Right lung (tissue), 10 donors: ENCODE measurements at places on chromosomes 1 and 21. TPM values are rescaled to one million over a fixed set of nuclear protein-coding genes. Genes with fewer than 3 reads are reported as not detected.

Gene PLA2G2F
- not detected for polyA plus RNA-seq

Gene HSD3B1
- polyA plus RNA-seq: 0.40 TPM

Gene ZNF683
- 0.25 TPM for polyA plus RNA-seq

Gene GPR37L1
- polyA plus RNA-seq: 0.06 TPM

Gene PLA2G2D
- polyA plus RNA-seq: 0.10 TPM

Gene BSND
- polyA plus RNA-seq: 0.13 TPM

GRCh38 chr1:3746389-3746829, 5.8 kb upstream of the CCDC27 start:
- no peak for DNase-seq

DNA sequence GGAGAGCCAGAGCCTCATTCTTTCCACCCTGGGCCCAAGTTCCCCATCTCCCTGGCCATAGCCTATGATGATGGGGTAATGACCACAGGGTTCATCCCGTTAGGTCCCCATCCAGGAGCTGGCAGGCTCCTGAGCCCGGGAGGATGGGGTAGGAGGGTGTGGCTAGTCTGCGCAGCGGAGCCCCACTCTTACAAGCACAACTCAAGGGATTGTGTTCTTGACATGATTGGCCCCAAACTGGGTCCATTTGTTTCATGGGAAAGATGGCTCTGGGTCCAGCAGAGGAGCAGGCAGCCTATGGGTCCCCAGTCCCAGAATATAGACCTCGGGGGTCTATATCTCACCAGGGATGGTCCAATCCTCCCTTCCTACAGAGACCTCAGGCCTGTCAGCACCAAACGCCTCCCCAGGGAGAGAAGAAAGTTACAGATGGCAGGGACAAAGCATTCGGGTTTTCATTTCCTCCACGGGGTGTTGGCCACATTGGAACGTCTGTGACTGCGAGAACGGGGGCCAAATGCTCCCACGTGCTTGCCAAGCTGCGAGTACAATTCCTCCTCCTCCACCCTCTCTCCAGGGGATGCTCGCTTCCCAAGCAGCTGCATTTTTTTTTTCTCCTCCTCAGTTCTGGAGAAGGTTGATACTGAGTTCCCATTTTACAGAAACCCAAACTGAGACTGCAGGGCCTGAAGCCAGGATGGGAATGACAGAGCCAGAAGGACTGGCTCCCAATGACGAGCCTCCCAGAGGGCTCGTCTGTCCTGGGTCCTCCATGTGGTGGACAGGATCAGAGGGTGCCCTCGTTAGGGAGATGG, 71.0 kb downstream of the DHRS3 start:
- DNase-seq: no peak

- no peak for DNase-seq
These were observed 70.7 kb downstream of the SPATA46 start for GRCh38 chr1:162305969-162306368.

DNA sequence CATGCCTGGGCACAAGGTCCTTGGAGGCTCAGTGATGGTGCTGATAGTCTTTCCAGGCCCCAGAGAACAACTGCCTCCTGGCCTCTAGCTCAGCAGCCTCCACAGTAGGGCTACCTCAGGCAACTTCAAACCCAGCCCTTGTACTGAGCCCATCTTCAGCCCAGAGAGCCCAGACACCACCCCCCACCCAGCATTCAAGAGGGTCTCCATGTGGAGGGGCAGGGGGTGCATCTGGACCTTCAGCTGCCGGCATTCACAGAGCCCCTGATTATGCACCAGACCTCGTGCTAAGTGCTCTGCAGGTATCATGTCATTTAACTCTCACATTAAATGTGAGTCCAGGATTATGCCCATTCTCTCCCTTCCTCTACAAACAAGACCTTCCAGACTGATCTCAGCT, 197.0 kb upstream of the ZC3H12A start:
- no peak for DNase-seq

- no peak for DNase-seq
These were observed 34.4 kb downstream of the MRPL39 start for GRCh38 chr21:25572861-25573310.

DNA sequence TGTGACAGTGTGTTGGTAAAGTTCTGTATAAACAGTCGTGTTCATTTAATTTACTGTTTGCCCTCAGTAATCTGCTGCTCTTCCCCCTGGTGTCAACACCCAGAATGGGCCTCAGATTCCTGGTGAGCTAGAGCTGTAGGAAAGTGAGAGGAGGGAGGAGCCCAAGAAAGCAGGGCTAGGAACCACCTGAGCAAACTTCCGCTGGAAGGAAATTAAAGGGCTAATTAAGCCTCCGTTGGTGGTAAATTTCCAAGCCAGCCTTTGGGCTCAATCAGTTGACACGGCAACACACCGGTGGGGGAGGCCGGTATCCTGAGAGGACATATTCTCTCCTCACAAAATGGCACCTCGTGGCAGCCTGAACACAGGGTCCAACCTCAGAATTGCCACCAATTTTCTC, 32.9 kb downstream of the RAB3B start:
- DNase-seq: no peak

DNA sequence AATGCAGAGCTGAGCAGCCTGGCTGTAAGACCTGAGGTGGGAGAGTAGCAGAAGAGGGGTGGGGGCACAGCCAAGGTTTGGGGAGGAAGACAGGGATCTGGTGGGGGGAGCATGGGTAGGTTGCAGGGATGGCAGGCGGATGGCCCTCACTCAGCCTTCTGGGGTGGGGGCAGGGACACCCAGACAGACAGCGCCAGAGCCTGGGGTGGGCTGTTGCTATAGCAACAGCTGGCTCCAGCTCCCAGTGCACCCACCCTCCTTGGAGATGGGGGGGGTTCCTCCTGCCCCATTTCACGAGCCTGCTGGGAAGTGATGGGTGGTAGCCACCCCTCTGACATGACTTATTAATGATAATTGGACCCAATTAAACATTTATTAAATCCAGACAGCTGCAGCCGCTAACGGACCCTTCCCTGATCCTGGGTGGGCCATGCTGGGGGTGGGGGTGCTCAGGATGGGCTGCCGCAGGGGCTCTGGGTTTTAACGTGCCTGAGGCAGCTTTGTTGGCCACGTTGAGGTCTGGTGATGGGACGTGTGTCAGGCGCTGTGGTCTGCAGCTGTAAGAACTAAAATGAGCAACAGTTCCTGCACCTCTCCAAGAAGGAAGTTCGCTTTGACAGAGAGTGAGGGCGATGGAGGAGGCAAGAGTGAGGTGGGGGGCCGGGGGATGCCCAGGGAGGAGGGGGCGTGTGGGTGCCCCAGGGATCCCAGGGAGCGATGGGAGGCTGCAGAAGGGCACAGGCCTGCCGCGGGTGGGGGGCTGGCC, 19.4 kb downstream of the AGRN start:
- DNase-seq: no peak
